ENCODE measurements at places on chromosomes 5 and 9. TPM values are rescaled to one million over a fixed set of nuclear protein-coding genes. Genes with fewer than 3 reads are reported as not detected.

The TTLL11 gene
- total RNA-seq, result 1.5 TPM

The PCSK1 gene
- total RNA-seq, result not detected

The RABL6 gene
- total RNA-seq, result 96.0 TPM

The RGS7BP gene
- not detected for total RNA-seq

The ST6GALNAC6 gene
- 146 TPM for total RNA-seq

The IFNA2 gene
- not detected for total RNA-seq

The TNFSF15 gene
- total RNA-seq, result 0.03 TPM

The SPTLC1 gene
- total RNA-seq, result 60.9 TPM

The LRRC14B gene
- not detected for total RNA-seq

The C9 gene
- not detected for total RNA-seq

DNA sequence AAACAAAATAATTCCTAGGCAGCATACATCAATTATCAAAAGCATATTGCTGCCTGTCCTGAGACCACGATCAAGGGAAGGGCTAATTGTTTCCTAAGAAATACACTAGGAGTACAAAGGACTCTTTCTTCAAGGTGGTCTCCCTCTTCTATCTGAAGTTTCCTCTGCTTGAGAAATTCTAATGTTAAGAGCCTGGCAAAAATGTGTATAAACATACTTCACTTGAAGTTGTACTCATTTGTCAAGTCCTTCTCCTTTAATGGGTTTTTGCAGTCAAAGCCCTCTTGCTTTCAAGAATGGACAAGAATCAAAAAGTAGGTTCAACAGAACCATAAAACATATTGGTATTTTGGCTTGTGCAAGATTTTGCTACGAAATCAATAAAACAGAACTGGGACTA, 31.1 kb downstream of the UBTD2 start:
- DNase-seq, result no peak
- peaks cover 45% of the 10 kb centered on the region for H3K36me3 ChIP-seq
- H3K27me3 ChIP-seq, result no peaks in the 10 kb centered on the region
- H3K4me1 ChIP-seq, result no peaks in the 10 kb centered on the region

GRCh38 chr5:139847790-139848507, 52.3 kb downstream of the PSD2 start:
- peaks cover 39% of the 10 kb centered on the region for H3K27me3 ChIP-seq
- H3K4me1 ChIP-seq, result peaks cover 8% of the 10 kb centered on the region
- no peak overlapping the region for H3K27ac ChIP-seq
- no peaks in the 10 kb centered on the region for H3K36me3 ChIP-seq
- H3K4me3 ChIP-seq, result peak overlapping the region; percentile 53
- DNase-seq, result peak; percentile 77

DNA sequence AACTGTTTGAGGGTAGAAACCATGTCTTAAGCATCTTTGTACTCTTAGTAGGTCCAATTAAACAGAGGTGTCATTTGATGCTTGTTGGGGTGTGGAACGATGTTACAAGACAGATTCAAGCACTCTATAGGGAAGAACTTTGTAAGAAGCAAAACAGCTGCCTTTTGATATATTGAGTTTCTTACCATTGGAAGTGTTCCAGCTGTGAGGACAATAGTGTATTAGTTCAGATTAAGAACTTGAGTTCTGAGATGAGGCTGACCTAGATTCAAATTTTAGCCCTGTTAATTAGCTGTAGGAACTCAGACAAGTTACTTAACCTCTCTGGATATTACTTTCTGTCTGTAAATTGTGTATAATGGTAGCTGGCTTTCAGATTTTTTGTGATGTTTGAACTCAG, 19.6 kb upstream of the ZNF462 start:
- no peaks in the 10 kb centered on the region for H3K4me1 ChIP-seq
- no peaks in the 10 kb centered on the region for H3K27me3 ChIP-seq
- no peaks in the 10 kb centered on the region for H3K36me3 ChIP-seq
- no peak overlapping the region for H3K4me3 ChIP-seq
- DNase-seq, result no peak
- H3K27ac ChIP-seq, result no peak overlapping the region

- peaks cover 43% of the 10 kb centered on the region for H3K27me3 ChIP-seq
- H3K27ac ChIP-seq, result no peak overlapping the region
- no peaks in the 10 kb centered on the region for H3K36me3 ChIP-seq
- DNase-seq, result no peak
- H3K4me3 ChIP-seq, result no peak overlapping the region
Observed at GRCh38 chr9:121596515-121596914, 54.9 kb upstream of the DAB2IP start.

- no peak overlapping the region for H3K4me3 ChIP-seq
- H3K4me1 ChIP-seq, result peaks cover 58% of the 10 kb centered on the region
- no peaks in the 10 kb centered on the region for H3K27me3 ChIP-seq
- DNase-seq, result no peak
- H3K27ac ChIP-seq, result peak overlapping the region; percentile 75
Observed at GRCh38 chr5:50595199-50595598, 71.2 kb upstream of the PARP8 start.

- H3K27ac ChIP-seq, result no peak overlapping the region
- no peak overlapping the region for H3K4me3 ChIP-seq
- H3K36me3 ChIP-seq, result no peaks in the 10 kb centered on the region
Observed at GRCh38 chr5:72034770-72035169, 72.5 kb upstream of the MAP1B start.

DNA sequence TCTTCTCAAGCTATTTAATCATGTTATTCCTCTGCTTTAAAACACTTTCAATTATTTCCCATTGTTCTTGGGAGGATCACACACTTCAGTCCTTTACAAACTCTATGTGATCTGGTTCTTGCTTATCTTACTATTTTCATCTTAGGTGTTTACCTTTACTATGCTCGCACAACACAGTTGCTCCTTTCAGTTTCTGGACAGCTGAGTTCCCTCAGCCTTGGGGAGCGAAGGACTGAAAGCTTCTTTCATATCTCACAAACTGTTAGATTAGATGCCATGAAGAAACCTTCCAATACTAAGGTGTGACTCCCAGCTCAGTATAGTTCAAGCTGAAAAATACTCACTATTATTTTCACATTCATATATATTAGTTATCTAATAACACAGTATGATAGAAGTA, 117.9 kb downstream of the CDC42SE2 start:
- H3K27ac ChIP-seq, result peak overlapping the region; percentile 94
- H3K36me3 ChIP-seq, result peaks cover 45% of the 10 kb centered on the region
- peaks cover 90% of the 10 kb centered on the region for H3K4me1 ChIP-seq
- peak overlapping the region; percentile 57 for H3K4me3 ChIP-seq
- DNase-seq, result no peak

- no peaks in the 10 kb centered on the region for H3K36me3 ChIP-seq
- no peaks in the 10 kb centered on the region for H3K4me1 ChIP-seq
- no peak for DNase-seq
- H3K27me3 ChIP-seq, result no peaks in the 10 kb centered on the region
- H3K4me3 ChIP-seq, result no peak overlapping the region
- no peak overlapping the region for H3K27ac ChIP-seq
Observed at GRCh38 chr9:133635098-133635497, 1.1 kb upstream of the DBH start.

DNA sequence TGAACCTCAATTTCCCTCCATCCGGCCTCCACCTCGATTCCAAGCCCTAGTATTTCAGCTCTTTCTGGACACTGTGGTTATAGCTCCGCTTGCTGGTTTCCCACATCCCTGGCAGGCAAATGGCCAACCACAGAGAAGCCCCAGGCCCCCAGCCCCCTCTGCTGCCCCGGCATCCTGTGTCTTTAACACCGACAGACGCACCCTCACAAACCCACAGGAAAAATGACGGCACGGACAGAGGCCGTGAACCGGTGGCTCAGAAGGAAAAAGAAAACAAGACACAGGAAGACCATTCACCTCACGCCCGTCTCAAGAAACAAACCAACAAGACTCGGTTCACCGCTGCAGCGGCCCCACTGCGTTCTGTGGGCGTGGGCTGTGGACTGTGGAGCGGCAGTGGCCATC, 1.5 kb upstream of the CLIC3 start:
- H3K27ac ChIP-seq, result peak overlapping the region; percentile 86
- peaks cover 13% of the 10 kb centered on the region for H3K36me3 ChIP-seq
- H3K4me3 ChIP-seq, result peak overlapping the region; percentile 29
- DNase-seq, result peak; percentile 63

- no peaks in the 10 kb centered on the region for H3K27me3 ChIP-seq
- no peak for DNase-seq
- H3K36me3 ChIP-seq, result no peaks in the 10 kb centered on the region
- H3K27ac ChIP-seq, result no peak overlapping the region
- no peaks in the 10 kb centered on the region for H3K4me1 ChIP-seq
Observed at GRCh38 chr5:4221048-4221447, 625.4 kb downstream of the IRX1 start.

DNA sequence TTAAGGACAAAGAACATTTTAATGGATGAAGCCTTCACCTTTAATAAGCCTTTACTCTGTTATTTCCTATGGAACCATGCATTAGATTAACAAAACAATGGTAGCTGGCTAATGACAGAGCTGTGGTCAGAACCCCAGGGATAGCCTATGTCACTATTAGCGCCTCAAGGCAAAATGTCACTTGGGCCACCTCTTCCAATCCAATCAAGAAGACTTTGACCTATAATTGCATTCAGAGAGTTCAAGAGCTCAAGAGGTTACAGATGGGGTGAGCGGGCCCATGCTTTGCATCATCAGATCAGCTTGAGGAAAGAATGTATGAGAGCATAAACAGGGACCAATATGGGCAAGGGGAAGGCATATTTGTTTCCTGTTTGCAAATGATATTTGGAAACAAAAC, 425.1 kb downstream of the ARHGEF28 start:
- no peaks in the 10 kb centered on the region for H3K4me1 ChIP-seq
- no peak overlapping the region for H3K27ac ChIP-seq
- H3K36me3 ChIP-seq, result no peaks in the 10 kb centered on the region
- DNase-seq, result no peak
- no peak overlapping the region for H3K4me3 ChIP-seq

Measured in activated CD4-positive, alpha-beta memory T cell treated with anti-CD3 and anti-CD28 coated beads, Interleukin-2, amount 10 ng/mL, durations not matched to agents 7 days and 5 days (primary cell).